ENCODE measurements at places on chromosomes 2 and 18.

DNA sequence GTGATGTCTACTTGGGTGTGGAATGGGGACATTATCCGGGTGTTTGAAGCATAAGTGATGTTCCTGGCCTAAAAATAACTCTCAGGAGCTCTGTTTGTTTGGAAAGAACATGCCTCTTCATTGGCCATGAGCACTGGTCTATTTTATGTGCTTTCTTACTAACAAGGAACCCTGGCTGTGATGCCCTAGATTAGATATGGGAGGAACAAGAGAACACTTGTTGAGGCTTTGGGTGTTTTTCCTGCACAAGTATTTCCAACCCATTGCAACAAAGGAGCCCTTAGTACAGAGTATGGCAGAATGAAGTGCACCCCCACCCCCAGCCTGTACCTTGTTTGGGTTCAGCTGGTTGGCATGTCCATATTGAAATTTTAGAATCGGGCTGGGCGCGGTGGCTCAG is 95.9 kb downstream of the SLC4A3 start:
- no peak for DNase-seq

- no peak for DNase-seq
Observed at GRCh38 chr18:50218432-50219197, 23.7 kb upstream of the MYO5B start.

DNA sequence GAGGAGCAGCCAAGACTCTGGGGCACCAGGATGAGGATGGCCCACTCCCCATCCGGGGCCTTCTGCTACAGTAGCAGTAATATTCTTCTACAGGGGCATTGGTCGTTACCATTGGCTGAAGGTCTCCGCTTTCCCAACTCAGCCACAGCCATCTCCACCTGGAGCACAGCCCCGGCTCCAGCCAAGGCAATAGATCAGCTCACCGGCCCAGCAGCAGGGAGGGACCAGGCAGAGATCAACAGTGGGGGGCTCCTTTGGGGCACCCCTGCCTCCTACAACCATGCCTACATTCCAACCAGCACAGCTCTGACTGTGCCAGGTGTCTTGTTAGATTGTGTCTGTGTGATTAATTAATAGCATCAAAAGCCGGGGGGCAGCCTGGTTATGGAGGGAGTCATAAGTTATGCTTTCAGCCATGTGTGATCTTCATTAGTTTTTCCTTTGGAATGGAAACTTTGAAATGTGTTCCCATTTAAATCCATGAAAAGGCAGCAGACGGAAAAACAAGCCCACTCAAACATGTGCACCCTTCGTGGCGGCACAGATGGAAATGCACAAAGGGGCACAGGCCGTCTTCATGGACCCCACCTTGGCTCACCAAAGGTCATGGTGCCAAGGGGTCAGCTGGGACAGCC is 68.6 kb upstream of the BZW1 start:
- no peak for DNase-seq

DNA sequence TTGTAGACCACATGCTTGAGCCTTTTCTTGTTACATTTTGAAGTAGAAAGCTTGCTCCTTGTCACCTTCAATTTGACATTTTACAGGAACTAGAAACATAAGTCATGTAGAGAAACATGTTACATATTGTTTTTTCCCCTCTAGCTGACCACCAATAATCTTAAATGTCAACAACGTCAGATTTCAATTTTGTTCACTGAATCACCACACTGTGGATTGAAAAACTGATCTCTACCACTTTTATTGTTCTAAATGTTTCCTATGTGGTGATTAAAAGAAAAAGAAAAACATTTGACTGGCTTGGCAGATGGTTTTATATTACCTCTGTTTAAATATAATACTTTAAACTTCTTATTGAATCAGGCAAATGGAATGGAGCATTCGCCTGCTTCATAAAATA is 87.7 kb downstream of the DSEL start:
- DNase-seq, result no peak

DNA sequence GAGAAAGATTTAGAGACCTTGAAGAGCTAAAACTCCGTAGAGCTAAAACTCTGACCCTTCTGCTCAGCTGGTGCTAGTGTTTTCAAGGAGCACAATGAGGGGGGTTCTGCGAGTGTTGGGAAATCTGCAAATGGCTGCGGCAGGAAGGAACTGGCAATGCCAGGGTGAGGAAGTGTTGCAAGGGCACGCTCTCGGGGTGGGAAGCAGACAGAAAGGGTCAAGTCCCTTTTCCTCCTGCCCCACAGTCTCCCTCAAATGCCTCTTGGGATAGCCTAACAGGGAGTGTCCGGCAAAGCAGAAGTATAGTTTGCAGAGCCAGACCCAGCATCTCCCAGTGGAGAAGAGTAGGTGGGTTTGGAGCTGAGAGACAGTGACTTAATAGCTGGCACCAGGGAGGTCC is 60.5 kb downstream of the NCAPH start:
- no peak for DNase-seq

- no peak for DNase-seq
Observed at GRCh38 chr2:54669677-54670484, 53.6 kb upstream of the EML6 start.

GRCh38 chr18:49011291-49011746 is 60.6 kb upstream of the SMAD7 start:
- DNase-seq, result no peak

GRCh38 chr2:191246820-191247380 is 1.7 kb downstream of the MYO1B start:
- no peak for DNase-seq

DNA sequence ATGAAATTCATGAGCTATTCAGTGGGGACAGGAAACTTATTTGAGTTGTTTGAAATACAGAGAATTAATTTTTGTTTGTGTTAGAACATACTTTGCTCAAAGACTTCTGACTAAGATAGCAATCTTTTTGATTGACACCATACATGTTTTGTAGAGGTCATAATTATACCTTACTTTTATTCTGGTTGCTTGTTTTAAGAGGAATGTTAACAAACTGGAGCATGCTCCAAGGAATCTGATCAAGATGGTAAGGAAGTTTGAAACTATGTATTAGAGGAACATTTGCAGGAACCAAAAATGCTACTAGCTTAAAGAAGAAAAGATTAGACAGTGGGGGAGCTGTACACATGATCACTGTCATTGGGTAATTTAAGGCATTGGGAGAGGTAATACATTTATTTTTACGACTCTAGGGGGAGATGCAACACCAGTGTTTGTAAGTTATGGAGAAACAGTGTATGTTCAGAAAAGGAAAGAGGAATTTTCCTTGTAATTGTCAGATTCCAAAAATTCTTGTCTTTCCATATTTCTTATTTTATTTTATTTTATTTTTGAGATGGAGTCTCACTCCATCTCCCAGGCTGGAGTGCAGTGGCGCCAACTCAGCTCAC is 8.0 kb downstream of the AGFG1 start:
- no peak for DNase-seq

DNA sequence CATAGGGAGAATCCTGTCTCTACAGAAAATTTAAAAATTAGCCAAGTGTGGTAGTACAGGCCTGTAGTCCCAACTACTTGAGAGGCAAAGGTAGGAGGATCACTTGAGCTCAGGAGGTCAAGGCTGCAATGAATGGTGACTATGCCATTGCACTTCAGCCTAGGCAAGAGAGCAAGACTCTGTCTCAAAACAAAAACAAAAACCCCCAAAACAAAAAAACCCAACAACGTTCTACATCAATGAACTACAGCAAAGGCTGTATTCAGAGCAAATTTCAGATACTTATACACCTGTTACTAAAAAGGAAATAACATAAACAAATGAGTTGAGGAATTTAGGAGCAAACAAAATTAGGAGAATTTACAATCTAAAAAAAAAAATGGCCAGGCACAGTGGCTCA is 22.6 kb downstream of the YES1 start:
- DNase-seq, result no peak

- DNase-seq, result no peak
Observed at GRCh38 chr2:97653473-97653872, 7.6 kb downstream of the COX5B start.

DNA sequence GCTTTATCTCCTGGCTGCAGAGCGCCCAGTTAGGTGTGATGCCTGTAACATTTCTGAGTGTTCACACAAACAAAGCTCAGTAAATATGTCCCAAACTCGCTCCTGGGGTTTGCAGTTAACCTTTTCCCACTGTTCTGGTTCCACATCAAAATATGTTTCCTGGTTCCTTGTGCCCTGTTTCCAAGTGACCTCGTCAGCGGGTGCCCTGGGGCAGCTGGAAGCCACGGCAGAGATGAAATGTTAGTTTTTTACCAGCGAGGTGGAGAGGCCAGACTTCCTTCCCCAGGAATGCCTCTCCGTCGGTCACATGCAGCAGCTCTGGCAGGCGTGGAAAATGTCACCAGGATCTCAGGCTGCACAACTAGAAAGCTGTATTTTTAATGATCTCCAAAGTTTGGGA is 18.2 kb downstream of the NFATC1 start:
- DNase-seq, result no peak

GRCh38 chr2:147888680-147889079 is 43.9 kb downstream of the ACVR2A start:
- DNase-seq, result no peak

DNA sequence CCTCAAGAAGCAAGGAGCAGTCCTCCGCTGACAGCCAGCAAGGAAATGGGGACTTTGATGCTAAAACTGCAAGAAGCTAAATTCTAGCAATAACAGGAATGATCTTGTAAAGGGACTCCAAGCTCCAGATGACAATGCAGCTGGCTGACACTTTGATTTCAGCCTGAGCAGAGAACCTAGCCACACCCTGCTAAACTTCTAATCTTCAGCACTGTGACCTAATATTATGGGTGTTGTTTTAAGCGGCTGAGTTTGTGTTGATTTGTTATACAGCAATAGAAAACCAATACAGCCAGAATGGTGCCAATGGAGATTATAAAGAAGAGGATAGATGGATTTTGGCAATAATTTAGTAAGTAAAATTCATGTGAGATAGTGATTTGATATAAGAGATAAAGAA is 196.7 kb upstream of the SPHKAP start:
- DNase-seq, result no peak

DNA sequence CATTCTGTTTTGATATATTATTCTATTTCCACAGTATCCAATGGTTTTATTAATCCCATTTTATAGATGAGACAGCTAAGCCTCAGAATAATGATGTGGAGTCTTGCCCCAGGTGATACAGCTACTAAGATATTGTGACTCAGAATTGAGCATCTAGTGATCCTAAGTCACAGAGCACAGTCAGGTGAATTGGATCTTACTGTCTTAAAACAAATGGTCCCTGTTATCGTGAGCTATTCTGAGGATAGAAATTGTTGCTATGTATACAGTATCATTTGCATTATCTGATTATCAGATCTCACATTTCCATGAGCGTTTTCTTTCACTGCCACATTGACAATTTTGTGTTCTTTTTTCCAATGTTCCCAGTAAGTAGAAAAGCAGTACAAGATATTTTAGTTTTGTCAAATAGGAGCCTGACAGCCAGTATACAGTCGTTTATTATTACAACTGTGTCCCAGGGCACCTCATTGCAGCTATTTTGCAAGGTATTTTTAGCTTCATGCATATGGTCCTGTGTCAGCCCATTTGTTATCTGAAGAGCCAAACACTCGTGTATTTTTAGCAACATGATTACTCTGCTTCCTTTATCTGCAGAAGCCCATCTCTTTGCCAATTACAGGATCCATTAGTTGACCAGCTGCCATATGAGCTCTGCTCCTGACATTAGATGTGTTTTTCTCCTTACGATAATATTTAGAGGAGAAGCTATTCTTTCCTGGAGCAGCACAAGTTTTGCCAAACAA is 25.1 kb upstream of the SGPP2 start:
- no peak for DNase-seq

DNA sequence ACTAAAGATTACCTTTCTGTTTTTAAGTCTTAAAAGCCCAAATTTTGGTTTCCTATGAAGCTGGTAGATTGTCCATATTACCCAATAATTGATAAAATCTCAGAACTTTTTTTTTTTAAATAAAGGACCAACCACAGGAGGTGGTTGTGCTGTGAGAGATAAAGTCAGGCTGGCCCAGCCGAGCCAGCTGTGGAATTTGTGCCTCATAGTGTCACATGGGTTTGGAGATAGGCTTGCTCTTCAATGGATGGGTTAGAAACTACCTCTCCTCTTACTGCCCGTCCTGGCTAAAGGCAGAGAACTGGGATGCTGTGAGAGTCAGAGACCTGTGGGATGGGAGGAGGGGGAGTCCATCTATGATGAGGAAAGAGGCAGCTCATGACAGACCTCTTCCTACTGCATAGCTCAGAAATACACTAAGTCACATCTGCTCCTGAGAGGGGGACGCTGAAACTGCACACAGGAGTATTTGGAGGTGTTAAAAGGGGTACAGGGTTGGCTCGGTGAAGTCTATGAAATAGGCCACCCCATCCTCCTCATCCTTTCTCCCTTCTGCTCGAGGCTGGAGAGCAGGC is 99.7 kb upstream of the MGAT4A start:
- no peak for DNase-seq

- no peak for DNase-seq
Observed at GRCh38 chr2:12495247-12495868, 221.4 kb upstream of the TRIB2 start.

DNA sequence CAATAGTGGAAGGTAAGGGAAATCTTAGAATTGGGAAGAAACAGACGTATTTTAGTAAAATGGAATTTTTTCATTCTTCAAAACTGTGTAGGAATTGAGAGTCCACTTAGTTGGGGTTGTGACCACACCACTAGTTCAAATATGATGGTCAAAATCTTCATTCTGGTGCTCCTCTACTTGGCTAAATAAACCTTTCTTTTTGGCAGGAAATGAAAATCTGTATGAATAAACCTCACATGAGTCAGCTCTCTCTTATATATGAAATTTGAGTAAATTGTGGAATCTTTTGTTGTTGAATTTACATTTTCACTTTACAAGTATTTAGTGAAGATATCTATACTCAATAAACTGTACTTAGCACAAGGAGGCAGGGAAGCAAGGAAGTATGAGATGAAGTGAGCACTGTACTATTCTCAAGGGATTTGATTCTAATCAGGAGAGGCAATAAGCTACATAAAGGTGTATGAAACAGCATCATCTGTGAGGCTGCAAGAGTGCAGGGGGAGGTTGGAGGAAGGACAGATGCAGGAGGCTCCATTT is 20.5 kb downstream of the IL18R1 start:
- no peak for DNase-seq

- DNase-seq, result no peak
Observed at GRCh38 chr2:103174711-103175110, 412.9 kb downstream of the TMEM182 start.

GRCh38 chr2:78979380-78980151 is 45.9 kb upstream of the REG3G start:
- DNase-seq, result no peak

- DNase-seq, result no peak
Observed at GRCh38 chr18:55522011-55522410, 66.0 kb downstream of the TCF4 start.

DNA sequence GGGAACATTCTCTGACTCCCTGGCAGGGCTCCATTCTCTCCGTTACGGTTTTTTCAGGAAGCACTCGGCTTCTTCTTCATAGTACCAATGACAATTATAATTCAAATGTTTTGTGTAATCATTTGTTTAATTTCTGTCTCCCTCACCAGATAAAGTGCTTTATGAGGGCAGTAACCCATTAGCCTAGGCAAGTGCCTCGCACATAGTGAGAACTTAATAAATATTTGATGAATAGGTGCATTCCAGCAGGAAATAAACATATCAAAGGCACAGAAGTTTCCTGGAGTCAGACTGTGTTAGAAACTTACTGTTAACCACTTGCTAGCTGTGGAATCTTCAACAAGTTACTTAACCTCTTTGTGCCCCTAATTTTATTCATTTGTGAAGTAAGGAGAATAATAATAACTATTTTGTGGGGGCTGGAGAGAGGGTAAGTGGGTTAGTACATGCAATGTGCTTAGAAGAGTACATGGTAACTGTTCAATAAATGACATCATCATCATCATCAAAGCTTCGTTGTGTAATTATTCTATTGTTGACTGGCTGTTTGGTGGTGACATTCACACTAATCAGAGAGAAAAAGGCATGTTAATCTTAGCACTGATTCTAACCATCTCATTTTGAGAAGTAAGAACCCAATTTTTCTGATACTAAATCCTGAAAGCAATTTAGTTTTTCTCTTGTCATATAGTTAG is 352.3 kb downstream of the INSIG2 start:
- no peak for DNase-seq

Measured in cortex of kidney (tissue), 1 donor.